Gastrocnemius medialis (tissue), 4 donors: ENCODE measurements at places on chromosomes 1 and 21.

- peak; percentile 61 for DNase-seq
- no peaks in the 10 kb centered on the region for H3K27me3 ChIP-seq
- no peaks in the 10 kb centered on the region for H3K36me3 ChIP-seq
- H3K4me3 ChIP-seq: no peak overlapping the region
- peaks cover 57% of the 10 kb centered on the region for H3K4me1 ChIP-seq
These were observed 1.7 kb upstream of the NADK start for GRCh38 chr1:1779691-1780597.

DNA sequence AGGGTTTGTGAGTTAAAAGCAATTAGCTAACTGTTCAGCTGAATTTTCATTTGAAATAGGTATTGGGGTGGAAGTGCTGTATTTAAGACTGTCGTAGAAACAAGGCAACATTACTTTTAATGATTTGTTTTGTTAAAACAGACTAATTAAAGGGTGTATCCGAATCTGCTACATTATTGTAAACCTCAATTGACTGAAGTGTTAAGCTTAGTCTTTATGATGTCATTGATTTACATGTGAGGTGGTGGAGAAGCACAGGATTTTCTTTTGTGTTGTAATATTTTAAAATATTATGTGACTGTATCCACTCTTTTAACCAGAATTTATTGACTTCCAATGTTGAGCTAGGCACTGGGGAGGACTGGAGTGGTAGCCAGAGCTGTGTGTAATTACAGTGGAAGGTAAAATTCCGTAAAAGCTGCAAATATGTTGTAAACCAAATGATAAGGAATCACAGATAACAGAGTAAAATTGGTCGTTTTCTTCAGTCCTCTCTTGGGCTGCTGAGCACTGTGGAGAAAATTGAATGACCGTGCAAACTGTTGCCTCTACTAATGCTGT lies 1.6 kb downstream of the HOOK1 start:
- no peak for DNase-seq
- H3K4me3 ChIP-seq: no peak overlapping the region
- no peaks in the 10 kb centered on the region for H3K36me3 ChIP-seq
- no peak overlapping the region for H3K27ac ChIP-seq

DNA sequence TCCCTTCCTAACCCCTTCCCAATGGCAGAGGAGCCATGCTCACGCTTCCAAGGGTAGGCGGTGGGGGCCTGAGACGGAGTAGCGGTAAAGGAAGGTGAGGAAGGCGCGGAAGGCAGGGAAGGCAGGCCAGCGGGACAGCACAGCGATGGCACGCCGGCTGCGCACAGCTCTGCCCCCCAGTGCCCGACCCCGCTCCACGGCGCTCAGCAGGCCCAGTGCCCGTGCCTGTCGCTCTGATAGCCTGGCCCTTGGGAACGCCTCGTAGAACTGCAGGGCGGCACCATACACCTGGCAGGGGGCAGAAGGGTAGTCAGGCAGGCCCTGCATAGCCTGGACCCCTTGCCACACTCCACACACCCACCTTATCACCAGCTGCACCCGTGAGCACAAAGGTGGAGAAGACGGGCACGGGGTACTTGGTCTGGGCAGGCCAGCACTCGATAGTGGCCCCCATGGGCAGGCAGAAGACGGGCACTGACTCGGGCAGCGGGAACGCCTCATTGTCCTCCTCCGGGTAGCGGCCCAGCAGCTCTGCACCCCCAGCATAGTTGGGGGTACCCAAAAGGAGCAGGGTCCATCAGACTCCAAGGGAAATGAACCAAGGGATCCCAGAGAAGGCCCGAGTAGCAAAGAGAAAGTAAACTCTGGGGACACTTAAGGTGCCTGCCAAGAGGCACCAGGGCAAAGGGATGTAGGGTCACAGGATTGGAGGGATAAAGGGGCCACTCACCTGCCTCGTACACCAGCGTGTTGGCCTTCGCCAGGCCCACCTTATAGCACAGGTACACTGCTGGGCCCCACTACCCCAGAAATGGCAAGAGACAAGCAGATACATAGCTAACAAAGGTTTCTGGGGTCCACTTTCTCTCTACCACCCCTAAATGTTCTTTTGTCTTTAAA lies 4.4 kb downstream of the DENND4B start:
- H3K4me3 ChIP-seq: no peak overlapping the region
- H3K4me1 ChIP-seq: peaks cover 14% of the 10 kb centered on the region
- H3K36me3 ChIP-seq: peaks cover 4% of the 10 kb centered on the region
- no peak overlapping the region for H3K27ac ChIP-seq
- no peak for DNase-seq
- no peaks in the 10 kb centered on the region for H3K27me3 ChIP-seq

GRCh38 chr1:33057095-33057494 lies 20.4 kb upstream of the AK2 start:
- no peaks in the 10 kb centered on the region for H3K4me1 ChIP-seq
- DNase-seq: no peak
- no peaks in the 10 kb centered on the region for H3K27me3 ChIP-seq
- H3K27ac ChIP-seq: no peak overlapping the region

DNA sequence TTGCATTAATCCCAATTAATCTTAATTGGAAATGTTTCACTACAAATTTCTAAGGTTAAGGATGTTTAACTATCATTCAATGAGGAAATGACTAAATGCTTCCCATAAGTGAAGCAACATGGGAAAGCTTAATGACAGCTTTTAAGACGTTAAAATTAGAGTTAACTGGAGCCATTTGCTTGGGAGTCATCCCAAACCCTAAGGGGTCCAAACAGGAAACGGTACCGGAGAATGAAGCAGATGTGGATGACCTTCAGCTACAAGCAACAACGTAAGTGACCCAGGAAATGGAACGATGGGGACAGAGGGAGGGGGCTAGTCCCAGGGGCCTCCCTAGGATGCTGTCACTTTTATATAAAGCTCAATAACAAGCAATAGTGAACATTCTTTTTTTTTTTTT lies 62.2 kb downstream of the CAPZB start:
- no peak overlapping the region for H3K4me3 ChIP-seq
- no peak for DNase-seq
- peaks cover 94% of the 10 kb centered on the region for H3K4me1 ChIP-seq
- no peaks in the 10 kb centered on the region for H3K36me3 ChIP-seq

DNA sequence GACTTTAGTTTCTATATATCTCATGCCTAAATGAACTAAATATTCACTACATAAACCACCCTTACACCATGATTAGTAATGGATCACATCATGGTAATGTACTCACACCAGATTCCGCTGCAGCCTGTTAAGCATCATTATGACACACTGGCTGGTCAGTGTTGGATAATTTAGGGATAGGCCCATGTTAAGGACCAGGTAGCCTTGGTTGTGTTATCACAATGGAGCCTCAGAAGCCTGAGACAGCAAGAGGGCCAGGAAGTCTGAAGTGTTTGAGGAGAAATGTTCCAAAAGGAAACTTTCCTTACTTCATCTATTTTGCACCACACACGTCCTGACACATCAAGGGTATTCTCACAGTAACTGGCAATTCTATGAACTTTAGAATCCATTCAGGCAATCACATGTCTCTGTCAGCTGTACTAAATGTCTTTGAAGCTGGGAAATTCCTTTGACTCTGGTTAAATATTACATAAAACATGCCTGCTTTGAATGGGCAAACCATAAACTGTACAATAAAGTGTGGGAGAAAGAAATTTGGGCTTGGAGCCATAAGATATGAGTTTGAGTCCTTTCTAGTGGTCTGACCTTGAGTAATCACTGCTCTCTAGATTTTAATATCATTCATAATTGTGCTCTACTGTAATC lies 105.3 kb upstream of the DPT start:
- H3K4me3 ChIP-seq: no peak overlapping the region
- no peak for DNase-seq
- H3K36me3 ChIP-seq: no peaks in the 10 kb centered on the region
- no peaks in the 10 kb centered on the region for H3K4me1 ChIP-seq
- no peaks in the 10 kb centered on the region for H3K27me3 ChIP-seq
